ENCODE measurements at places on chromosomes 12 and 14.

DNA sequence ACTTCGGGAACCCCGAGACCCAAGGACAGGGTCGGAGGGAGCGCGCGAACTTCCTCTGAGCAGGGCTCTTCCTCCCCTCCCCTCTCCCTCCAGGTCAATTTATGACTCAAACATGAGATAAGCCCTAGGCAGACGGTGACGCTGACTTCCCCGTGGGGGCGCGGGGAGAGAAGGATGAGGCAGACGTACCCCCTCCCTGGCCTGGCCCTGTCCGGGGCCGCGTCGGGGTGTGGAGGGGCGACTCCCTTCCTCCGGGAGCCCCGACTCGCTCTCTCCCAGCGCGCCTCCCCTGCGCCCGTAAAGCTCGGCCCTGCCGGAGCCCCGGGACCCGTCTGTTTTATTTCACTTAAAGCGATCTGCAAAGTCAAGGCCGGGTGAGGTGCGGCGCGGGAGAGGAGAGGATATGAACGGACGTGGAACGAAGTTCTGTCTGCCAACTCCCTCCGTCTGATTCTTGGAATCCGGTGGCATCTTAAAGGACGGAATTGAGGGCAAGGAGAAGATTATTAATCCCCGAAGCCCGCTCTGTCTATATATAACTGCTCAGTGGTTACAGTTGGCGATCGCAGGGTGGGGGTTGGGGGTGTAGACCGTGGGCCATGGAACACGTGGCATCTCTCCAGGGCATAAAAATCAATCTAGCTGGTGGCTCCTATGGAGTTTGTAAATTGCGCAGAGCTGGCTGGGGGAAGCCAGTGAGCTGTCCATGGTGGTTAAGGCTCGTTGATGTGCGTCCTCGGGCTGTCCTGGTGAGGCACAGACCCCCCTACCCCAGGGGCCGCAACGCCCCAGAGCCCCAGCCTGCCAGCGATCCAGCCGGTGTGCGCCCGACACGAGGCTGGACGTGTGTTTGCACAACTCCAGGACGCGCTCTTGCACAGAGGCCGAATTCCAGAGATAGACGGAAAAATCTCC, 2.9 kb upstream of the PTHLH start:
- peak; percentile 73 for ATAC-seq

- no peak for ATAC-seq
These were observed 35.1 kb downstream of the TRPV4 start for GRCh38 chr12:109797905-109798669.

- no peak for ATAC-seq
These were observed 55.8 kb downstream of the PAWR start for GRCh38 chr12:79634957-79635471.

DNA sequence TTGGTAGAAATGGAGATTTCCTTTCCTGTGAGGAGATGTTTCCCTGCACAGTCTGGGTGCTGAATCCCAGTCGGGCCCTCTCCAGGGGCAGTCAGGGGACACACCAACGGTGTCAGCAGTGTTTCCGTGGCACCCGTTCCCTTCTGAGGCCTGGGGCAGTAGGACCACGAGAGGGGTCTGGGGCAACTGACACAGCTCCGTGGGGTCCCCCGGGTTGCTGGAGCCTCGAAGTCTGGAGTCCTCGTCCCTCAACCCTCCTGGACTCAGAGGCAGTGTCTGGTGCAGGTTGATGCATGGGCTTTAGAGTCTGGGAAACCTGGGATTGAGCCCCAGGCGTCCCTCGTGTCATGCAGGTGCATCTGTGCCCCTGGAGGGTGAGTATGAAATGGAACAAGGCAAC, 327.3 kb downstream of the ADGRD1 start:
- ATAC-seq, result no peak

- ATAC-seq, result no peak
These were observed 7.1 kb downstream of the TAPBPL start for GRCh38 chr12:6459004-6459337.

DNA sequence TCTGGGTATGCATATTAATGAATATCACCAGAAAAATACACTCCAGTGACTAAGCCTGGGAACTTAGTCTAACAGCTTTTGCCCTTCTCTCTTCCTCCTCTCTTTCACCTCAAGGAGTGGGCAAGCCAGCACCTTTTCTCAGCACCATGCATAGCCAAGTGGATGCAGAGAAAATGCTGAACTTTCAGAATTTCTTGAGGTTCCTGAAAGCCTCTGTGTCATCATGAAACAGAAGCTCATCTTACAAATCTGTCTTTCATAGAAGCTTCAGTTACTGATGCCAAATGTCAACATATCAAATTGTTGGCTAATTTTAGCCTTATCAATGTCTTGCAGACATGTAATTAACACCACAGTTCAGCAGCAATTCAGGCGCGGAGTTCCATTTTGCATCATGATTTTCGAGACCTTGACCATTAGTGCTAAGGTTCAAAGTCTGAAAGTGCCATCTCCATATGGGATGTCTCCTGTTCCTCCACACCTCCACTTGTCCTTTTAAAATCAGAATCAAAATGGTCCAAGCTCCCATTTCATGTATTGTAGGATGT, 51.1 kb upstream of the RPH3A start:
- no peak for ATAC-seq

DNA sequence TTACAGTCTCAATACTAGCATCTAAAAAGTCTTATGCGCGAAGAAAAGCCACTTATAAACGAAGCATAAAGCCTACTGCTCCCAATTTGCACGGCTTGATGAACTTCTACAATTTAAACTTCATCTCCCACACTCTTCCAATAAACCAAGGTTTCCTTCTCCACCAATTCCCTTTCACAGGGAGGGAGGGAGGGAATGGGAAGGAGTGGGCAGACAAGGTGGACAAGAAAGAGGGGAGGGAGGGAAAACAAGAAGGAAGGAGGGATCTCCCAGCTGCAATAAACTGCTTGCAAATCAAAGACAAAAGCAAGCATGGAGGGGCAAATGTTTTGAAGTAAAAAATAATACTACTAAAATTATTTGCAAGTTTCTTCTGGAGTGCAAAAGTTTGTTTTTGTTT, 64.5 kb downstream of the MED13L start:
- no peak for ATAC-seq

- ATAC-seq, result no peak
These were observed 47.4 kb upstream of the POC1B start for GRCh38 chr12:89573051-89573810.

- ATAC-seq, result no peak
These were observed 5.7 kb upstream of the SYNE3 start for GRCh38 chr14:95522116-95522515.

Data from activated T-helper 17 cell treated with anti-CD3 and anti-CD28 coated beads, Interleukin-2, amount 50 U/mL, for 72 hours (primary cell).